DMS 273 treated with DMSO at 0.1 percent for 48 hours (cell line): ENCODE measurements at places on chromosomes 5 and 9.

GRCh38 chr5:72598401-72599064, 91.3 kb upstream of the ZNF366 start:
- no peak for DNase-seq

- no peak for DNase-seq
These were observed 322.3 kb upstream of the CDH6 start for GRCh38 chr5:30871196-30871595.

- no peak for DNase-seq
These were observed 123.7 kb downstream of the NTRK2 start for GRCh38 chr9:84793251-84793650.

GRCh38 chr9:80951675-80952074, 737.7 kb downstream of the TLE1 start:
- no peak for DNase-seq

DNA sequence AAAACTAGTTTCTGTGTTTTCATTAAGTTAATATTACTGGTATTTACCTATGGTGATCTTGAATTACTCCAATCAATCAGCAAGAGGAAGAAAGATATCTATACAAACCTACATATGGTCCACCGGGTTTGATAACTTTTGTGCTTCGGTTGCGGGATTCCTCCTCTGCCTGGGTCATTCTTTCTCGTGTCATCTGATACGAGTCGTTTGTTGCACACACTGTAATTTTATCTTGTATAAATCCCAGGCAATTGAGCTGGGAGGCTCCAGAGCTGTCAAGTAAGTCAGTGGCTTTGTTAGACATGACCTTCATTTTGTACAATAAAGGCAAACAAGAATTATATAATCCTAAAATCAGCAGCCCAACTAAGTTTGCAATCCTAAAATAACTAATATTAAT, 48.0 kb downstream of the ELL2 start:
- no peak for DNase-seq

- DNase-seq = no peak
These were observed 81.7 kb downstream of the MACROH2A1 start for GRCh38 chr5:135317286-135317685.

GRCh38 chr5:118778941-118779340, 209.4 kb downstream of the DTWD2 start:
- no peak for DNase-seq

- no peak for DNase-seq
These were observed 44.3 kb upstream of the EXOC3 start for GRCh38 chr5:398475-399295.

DNA sequence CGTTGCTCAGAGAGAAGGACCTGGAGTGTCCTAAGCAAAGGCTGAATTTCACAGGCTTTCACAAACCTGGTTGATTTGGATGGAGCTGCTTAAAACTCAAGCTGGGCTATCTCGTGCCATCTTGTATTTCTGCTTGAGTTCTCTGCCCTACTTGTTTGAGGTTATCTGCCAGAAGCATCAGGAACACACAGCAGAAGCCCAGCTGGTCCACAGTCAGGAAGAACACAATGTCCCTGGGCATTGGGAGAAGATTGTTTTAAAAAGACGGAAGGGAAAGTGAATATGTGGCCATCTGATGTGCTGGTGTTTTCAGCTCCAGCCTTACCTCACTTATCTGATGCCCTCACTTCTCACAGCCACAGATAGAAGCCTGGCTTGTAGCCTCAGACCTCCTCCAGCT, 32.9 kb upstream of the SLC36A1 start:
- no peak for DNase-seq

DNA sequence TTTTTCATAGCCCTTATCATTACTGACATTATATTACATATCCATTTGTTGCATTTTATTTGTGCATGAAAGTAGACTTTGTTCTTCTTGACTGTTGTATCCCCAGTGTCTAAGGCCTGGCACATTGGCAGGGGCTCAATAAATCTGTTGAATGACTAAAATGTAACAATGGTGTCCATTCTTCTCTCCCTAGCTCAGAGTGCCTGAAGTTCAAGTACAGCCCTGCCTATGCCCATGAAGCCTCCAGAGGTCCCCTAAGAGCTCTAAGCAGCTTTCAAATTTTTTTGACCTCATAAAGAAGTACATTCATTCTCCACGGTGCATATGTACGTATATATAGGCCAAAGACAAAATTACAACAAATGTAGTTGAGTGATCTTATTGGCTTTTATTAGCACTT, 4.2 kb upstream of the BSPRY start:
- DNase-seq = no peak
